ENCODE measurements at places on chromosomes 7 and 10.
A peak's percentile ranks its signal among the peaks of the same experiment; 100 is the strongest.

DNA sequence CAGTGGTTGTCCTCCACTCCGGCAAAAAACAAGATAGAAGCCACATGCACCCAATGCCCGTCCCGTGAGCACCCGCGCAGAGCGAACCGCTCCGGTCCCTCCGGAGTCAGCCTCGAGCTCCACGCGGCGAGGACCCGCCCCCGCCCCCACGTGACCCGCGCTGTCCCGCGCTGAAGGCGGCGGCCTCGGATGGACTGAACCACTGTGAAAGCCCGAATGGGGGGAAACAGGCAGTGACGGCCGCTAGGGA lies 766 bp upstream of the EIF3B start:
- peak; percentile 36 for DNase-seq

- no peak for DNase-seq
Measured at GRCh38 chr7:56538541-56539429, 422.6 kb upstream of the NUPR2 start.

GRCh38 chr7:36925207-36925606 lies 200.9 kb upstream of the AOAH start:
- no peak for DNase-seq

GRCh38 chr7:139702811-139703486 lies 74.8 kb downstream of the HIPK2 start:
- no peak for DNase-seq

- no peak for DNase-seq
Measured at GRCh38 chr7:150612925-150613324, 19.3 kb downstream of the GIMAP6 start.

- peak; percentile 58 for DNase-seq
Measured at GRCh38 chr7:81499262-81500116, 270.4 kb downstream of the HGF start.

DNA sequence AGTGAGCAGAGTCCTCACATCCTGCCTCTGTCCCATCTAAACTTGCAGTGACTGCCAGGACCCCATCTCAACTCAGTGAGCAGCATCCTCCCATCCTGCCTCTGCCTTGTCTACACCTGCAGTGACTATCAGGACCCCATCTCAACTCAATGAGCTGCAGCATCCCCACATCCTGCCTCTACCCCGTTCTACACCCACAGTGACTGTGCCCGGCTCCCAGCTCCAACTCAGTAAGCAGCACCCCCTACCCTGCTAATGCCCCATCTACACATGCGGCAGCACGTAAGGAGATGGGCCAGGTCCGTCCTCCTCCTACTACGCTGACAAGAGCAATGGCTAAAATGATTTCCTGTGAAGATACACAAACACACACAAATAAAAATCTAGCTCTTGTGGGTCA lies 65.5 kb downstream of the TNS3 start:
- DNase-seq, result no peak

DNA sequence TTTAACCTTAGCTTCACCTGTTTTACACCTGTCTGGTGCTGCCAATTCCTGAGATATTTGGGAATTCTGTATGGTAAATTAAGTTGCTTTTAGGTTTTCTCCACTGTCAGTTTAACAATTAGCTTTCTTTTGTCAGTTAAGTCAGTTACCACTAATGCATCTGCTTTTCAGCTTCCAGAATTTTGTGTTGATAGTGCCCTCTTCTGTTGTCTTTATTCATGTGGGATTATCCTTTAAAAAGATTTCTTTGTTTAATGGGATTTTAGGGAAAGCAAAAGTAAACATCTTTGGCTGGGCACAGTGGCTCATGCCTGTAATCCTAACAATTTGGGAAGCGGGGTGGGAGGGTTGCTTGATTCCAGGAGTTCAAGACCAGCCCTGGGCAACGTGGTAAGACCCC lies 8.1 kb downstream of the TFAM start:
- DNase-seq, result peak; percentile 27

GRCh38 chr7:44959433-44959951 lies 19.3 kb downstream of the MYO1G start:
- DNase-seq, result no peak

DNA sequence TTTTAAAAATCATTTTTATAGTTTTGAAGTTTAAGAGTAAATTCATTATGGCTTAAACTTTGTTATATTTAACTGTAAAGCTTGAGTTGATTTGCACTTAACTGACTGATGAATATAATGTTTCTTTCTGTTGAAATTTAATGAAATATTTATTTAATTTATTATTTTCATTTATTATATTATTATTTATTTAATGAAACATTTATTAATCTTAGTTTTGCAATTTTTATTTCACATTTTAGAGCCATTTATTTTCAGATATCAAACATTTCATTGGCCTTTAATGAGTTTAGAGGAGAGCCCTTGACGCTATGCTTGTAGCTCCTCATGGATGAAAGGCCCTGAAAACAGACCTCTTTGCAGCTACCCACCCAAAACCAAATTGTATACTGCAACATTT lies 570.0 kb downstream of the LRMDA start:
- DNase-seq, result no peak

GRCh38 chr7:98213296-98213887 lies 2.2 kb downstream of the BHLHA15 start:
- DNase-seq, result no peak

GRCh38 chr10:26502986-26503385 lies 64.8 kb downstream of the APBB1IP start:
- DNase-seq, result no peak

- DNase-seq, result no peak
Measured at GRCh38 chr7:12056381-12056780, 154.7 kb upstream of the TMEM106B start.

- peak; percentile 68 for DNase-seq
Measured at GRCh38 chr7:144391823-144392255, 11.7 kb downstream of the NOBOX start.

DNA sequence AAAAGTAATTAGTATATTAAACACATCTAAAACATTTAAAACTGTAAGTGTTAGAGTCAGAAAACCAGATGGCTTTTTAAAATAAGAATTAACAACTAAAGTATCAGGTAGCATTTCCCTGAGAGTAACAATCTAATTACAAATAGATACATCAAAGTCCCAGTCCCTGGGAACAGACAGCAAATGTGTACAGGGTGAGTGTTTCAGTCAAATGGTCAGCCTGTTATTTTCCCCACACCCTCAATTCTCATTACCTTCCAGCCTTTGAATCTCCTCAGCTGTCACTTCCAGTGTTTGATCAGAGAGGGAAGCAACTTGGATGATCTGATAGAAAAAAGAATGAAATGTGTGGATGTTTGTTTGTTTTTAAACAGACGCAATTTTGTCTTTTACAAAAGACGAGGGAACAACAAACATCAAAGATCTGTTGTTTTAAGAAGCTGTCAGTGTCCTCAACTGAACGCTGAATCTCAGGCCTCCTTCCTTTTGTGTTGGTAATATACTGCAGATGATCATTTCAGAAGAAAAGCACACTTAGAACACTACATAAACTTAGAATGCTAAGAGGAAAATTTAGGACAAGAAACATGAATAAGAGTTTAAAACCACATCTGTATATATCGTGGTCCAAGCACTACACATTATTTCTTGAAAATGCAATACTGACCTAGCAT lies 29.8 kb downstream of the CEP41 start:
- no peak for DNase-seq

- DNase-seq, result no peak
Measured at GRCh38 chr10:103295374-103296015, 18.6 kb downstream of the INA start.

- peak; percentile 26 for DNase-seq
Measured at GRCh38 chr10:110214371-110214826, 7.0 kb downstream of the MXI1 start.

GRCh38 chr7:133053321-133053891 lies 28.5 kb downstream of the CHCHD3 start:
- DNase-seq, result no peak

DNA sequence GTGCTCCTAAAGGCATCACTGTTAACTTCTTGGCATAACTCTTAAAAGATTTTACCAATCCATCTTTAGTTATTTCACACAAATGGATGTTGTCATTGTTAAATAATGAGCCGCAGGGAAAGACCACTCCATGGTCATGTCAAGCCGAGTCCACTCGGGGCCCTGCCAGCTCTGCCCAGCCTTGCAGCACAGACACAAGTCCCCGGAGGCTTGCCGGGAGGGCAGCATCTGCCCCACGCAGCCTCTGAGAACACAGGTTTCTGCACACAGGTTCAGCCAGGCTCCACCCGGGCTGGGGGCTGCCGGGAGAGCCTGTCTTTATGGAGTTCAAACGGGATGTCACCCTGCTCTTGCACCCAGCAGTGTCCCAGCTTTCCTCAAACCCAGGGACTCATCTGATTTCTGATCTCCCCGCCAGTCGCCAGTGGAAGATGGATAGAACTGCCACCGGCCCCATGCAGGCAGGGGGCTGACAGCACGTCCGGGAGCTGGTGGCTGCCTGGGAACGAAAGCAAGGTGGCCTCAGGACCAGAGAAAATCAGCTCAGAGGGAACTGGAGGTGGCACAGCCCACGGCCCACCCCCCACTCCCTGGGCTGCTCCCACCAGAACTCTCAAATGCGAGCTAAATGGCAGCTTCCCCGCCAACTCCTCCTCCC lies 156.2 kb downstream of the TCERG1L start:
- DNase-seq, result no peak

GRCh38 chr7:50342616-50343114 lies 38.1 kb downstream of the IKZF1 start:
- peak; percentile 94 for DNase-seq

DNA sequence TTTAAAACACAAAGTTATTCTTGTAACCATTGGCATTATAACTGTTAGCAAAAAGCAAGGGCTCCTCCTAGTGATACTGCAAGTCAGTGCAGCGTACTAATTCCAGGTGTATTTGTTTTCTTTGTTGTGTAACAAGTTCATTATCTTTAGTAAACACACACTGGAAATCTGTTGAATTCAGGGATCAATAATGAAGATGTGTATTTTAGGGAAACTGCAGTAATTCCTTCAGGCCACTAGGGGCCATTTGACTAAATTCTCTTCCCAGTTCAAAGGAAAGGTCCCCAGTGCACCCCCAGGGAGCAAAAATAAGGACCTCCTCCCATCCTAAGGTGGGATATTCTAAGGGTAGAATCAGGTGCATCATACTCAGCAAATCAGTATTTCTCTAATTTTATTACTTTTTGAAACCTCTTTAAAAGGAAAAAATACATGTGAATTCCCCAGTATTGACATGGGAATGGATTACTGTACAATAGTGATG lies 158.6 kb upstream of the LYZL1 start:
- DNase-seq, result peak; percentile 37

DNA sequence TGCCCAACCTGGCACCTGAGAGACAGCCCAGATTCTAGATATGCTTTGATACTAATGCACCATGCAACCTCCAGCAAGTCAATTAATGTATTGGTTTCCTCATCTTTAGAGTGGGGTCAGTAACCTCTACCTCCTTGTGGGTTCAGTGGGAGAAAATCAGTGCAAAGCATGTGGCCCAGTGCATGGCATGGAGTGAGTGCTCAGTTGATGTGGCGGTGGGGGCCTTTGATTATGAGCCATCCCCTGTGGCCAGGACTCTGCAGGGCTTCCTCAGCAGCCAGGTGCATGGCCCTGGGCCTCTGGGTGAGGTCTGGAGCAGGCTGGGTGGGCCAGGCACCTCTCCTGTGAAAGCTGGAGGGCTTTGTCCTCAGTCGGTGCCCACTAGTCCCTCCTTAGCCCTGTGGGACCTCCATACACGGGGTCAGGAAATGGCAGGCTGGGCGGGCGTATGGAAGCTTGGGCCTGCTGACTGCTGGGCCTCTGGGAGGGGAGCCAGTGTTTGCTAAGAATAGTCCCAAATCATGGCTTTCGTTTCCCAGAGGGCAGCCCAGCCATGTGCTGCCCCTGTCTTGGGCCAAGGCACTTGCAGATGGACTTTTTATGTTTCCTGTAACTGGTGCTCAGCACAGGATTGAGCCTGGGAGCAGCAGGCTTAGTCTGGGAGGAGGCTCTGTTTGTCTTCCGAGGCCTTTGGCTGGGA lies 3.4 kb downstream of the PALD1 start:
- no peak for DNase-seq

DNA sequence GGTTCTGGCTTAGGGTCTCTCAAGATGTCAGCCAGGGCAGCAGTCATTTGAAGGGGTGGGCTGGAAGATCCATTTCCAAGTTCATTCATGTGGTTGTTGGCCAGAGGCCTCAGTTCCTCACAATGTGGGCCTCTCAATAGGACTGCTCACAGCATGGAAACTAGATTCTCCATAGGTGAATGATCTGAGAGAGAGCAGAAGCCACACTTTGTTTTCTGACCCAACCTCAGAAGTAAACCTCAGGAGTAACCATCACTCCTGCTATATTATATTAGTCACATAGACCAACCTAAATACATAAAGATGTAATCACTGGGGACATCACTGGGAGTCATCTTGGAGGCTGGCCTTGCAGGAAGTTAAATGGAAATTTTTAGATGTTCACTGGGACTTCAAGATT lies 42.2 kb downstream of the GBF1 start:
- DNase-seq, result no peak

DNA sequence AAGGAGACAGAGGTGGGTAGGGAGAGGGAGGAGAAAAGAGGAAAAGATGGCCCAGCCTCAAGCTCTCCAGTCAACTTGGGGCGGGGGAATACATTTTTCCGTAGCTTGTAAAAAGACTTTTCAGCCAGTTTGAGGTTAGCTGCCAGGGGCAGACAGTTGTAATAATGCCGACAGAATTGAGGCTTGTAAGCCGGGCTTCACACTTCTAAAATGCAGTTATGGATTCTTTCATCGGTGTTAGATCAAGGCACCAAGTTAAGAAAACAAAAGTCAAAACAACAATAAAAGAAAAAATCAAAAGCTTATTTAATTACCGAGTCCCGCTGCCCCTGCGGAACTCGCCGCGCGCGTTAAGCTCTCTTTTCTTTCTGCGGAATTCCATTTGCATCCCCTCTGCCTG lies 448 bp upstream of the EVX1 start:
- DNase-seq, result no peak

DNA sequence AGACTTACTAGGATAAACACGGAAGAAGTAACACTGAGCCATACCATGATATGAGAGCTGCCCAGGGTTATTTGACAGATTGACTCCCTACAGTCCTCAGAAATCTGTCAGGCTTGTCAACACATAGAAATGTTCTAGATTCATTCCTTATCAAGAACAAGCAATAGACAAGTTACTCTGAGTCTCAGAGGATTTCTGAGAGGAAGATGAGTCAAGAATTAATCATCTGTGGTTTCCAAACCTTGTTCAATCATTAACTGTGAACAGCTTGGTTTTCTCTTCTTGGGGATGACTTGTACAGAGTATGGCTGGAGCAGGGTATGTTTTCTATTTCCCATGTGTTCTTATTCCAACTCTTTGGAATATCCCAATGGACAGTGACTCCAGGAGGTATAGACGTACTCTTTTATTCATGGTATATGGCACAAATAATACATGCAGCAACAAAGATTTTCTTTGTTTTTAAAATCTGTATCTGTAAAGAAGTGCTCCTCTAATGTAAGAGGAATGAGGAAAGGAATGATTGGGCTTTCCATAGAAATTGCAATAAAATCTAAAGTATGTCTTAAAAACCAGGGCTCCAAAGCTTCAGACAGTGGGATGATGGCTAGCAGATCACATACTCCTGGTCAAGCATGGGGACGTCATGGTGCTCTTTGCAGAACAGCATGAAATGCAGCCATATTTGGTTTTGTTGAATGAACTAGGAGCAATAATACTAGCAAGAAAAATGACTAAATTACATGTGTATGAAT lies 11.9 kb upstream of the SFR1 start:
- DNase-seq, result no peak

Measured in Kasumi-1 (cell line).